ENCODE measurements at places on chromosomes 6 and 20. TPM values are rescaled to one million over a fixed set of nuclear protein-coding genes. Genes with fewer than 3 reads are reported as not detected.

- H3K27ac ChIP-seq = no peak overlapping the region
- peaks cover 14% of the 10 kb centered on the region for H3K4me1 ChIP-seq
- H3K36me3 ChIP-seq = no peaks in the 10 kb centered on the region
- DNase-seq = no peak
Observed at GRCh38 chr6:2756687-2757224, 6.0 kb upstream of the MYLK4 start.

- no peaks in the 10 kb centered on the region for H3K27me3 ChIP-seq
- no peaks in the 10 kb centered on the region for H3K4me1 ChIP-seq
- DNase-seq = no peak
- no peak overlapping the region for H3K4me3 ChIP-seq
- H3K36me3 ChIP-seq = no peaks in the 10 kb centered on the region
- H3K27ac ChIP-seq = no peak overlapping the region
Observed at GRCh38 chr6:78363688-78364087, 503.7 kb upstream of the IRAK1BP1 start.

DNA sequence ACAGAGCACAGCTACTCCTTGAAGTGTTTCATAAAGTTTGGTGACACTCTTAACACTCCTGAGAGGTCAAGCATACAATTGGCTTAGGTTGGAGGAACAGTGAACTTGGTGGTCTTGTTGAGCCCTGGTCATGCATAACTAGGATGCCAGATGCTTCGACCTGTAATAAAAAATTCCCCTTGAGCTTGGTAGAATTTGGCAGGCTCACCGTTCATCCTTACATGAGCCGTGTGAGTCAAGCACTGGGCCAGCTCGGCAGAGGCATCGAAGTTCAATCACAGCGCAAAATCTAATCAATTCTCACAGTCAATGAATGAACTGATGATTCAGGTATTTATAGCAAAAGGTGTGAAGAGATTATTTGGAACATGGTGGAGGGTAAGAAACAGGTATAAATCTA lies 33.7 kb downstream of the CYP24A1 start:
- no peaks in the 10 kb centered on the region for H3K27me3 ChIP-seq
- no peaks in the 10 kb centered on the region for H3K4me1 ChIP-seq
- no peak overlapping the region for H3K27ac ChIP-seq
- no peaks in the 10 kb centered on the region for H3K36me3 ChIP-seq

GRCh38 chr6:76706631-76707030 lies 634.2 kb upstream of the IMPG1 start:
- no peaks in the 10 kb centered on the region for H3K36me3 ChIP-seq
- DNase-seq = no peak

GRCh38 chr6:142440600-142441293 lies 138.9 kb downstream of the ADGRG6 start:
- no peak for DNase-seq
- no peaks in the 10 kb centered on the region for H3K4me1 ChIP-seq
- H3K36me3 ChIP-seq = no peaks in the 10 kb centered on the region
- no peak overlapping the region for H3K4me3 ChIP-seq

DNA sequence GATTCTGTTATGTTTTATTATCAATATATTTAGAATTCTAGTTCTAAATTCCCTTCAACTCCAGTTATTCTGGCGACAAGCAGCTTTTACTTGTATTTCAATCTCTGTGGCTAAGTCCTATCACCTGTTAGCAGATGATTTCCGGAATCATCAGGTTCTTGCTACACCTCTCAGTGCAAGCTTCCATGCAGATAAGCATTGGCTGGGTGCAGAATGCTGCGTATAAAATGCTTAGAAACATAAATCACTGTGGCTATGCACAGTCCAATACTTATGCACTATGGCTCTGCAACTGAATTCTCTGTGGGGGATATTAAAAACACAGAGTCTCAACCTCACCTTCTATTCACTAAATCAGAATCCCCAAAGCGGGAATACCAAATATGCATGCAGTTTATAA lies 720.0 kb downstream of the EYS start:
- H3K36me3 ChIP-seq = no peaks in the 10 kb centered on the region
- no peaks in the 10 kb centered on the region for H3K27me3 ChIP-seq
- H3K4me3 ChIP-seq = no peak overlapping the region
- no peak overlapping the region for H3K27ac ChIP-seq

Gene SLC52A3
- not detected for total RNA-seq

DNA sequence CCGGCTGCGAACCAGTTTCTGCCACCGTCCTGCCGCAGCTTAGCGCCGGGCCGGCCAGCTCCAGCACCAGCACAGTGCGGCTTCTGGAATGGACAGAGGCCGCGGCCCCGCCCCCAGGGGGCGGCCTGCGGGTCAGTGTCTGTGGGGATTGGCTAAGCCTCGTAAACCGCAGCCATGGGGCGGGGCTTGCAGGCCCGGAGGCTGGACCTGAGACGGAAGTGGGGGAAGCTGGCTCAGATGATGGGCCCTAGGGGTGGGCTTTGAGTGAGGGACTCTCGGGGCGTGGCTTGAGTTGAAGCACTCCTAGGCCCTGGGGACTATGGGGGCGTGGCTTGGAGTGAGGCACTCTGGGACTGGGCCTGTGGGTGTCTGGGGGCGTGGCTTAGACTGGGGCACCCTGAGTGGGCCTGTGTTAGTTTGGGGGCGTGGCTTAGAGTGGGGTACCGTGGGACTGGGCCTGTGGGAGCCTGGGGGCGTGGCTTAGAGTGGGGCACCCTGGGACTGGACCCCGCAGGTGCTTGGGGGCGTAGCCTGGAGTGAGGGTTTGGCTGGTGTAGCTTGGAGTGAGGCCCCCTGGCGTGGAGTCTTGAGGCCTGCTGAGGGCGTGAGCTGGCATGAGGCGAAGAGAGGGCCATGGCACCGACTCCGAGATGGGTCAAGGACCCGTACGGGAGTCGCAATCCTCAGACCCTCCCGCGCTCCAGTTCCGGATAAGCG lies 6.6 kb downstream of the L3MBTL1 start:
- peak; percentile 93 for DNase-seq
- H3K36me3 ChIP-seq = peaks cover 3% of the 10 kb centered on the region
- peak overlapping the region; percentile 97 for H3K4me3 ChIP-seq
- H3K4me1 ChIP-seq = peaks cover 11% of the 10 kb centered on the region
- peaks cover 4% of the 10 kb centered on the region for H3K27me3 ChIP-seq

DNA sequence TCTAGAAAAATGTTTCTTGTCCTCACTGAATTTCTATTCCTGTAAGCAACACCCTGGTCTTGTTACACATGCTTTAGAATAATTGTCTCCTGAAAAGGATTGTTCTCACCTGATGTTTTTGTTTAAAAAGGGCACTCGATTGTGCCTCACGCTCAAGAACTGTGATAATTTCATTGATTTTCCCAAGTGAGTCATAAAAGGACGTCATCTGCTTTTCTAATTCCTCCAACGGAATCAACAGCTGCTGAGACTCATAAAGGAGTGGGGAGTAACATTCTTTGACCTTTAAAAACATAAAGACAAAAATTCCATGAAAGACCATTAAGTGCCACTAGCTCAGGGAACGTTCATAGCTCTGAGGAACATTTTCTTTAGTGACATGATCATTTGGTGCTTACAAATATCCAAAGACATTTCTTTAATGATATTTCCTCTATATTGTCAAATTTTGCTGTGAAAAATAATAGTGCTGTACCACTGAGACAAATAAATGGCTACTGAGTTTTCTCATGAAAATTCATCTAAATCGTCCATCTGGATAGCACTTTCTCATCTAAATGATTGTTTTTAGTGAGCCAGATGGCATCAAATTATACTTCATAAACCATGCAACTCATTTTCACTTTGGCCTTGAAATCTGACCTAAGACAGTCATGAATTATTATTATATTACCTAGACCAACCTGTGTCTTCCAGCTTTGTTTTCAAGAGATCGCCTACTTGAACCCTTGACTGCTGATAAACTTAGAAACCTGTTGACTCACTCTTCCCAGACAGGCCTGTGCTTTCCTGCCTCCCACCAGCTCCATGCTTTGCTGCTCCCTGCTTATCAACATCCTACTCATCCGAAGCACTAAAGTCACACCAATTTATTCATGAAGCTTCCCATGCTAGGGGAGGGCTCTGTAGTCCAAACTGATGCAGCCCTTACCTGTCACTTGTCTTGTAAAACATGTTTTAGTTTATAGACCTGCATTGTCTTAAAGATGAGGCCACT lies 178.2 kb downstream of the SYNE1 start:
- peaks cover 11% of the 10 kb centered on the region for H3K4me1 ChIP-seq
- H3K36me3 ChIP-seq = no peaks in the 10 kb centered on the region
- H3K27ac ChIP-seq = no peak overlapping the region
- H3K27me3 ChIP-seq = no peaks in the 10 kb centered on the region

Gene MROH8
- 5.2 TPM for total RNA-seq

GRCh38 chr6:41713159-41713649 lies 22.2 kb downstream of the TFEB start:
- no peak overlapping the region for H3K27ac ChIP-seq
- H3K4me3 ChIP-seq = no peak overlapping the region
- H3K27me3 ChIP-seq = no peaks in the 10 kb centered on the region
- DNase-seq = no peak
- H3K4me1 ChIP-seq = peaks cover 28% of the 10 kb centered on the region

Gene ZC2HC1B
- not detected for total RNA-seq

- H3K36me3 ChIP-seq = no peaks in the 10 kb centered on the region
- DNase-seq = no peak
- H3K4me3 ChIP-seq = no peak overlapping the region
- no peaks in the 10 kb centered on the region for H3K27me3 ChIP-seq
Observed at GRCh38 chr20:19727251-19727847, 30.7 kb upstream of the RIN2 start.

- no peak overlapping the region for H3K27ac ChIP-seq
- no peaks in the 10 kb centered on the region for H3K4me1 ChIP-seq
Observed at GRCh38 chr6:938271-938905, 245.4 kb upstream of the EXOC2 start.

Gene PPP1R18
- total RNA-seq = 200 TPM

Measured in activated T-cell treated with anti-CD3 and anti-CD28 coated beads, Interleukin-2, amount 50 U/mL, for 72 hours (primary cell).